ENCODE measurements at places on chromosomes 3 and 15.

DNA sequence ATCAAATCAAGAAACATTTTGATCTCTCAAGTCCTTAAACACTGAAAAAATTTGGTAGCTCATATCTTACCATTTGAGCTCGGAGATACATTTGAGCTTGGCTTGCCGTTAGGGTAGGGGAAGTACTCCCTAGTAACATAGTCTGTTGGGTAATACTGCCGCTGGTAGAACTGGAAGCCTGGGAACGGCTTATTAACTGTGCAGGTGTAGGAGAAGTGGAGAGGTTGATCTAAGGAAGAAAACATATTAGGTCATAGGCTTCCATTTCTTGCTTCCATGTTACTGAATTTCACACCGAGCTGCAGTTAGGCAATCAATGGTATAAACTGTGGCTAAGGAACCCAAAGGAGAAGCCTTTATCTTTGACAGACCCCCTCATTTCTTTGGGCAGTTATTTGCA lies 32.5 kb downstream of the PHC3 start:
- DNase-seq, result no peak

- DNase-seq, result no peak
Observed at GRCh38 chr3:138051947-138052802, 42.2 kb downstream of the CLDN18 start.

- no peak for DNase-seq
Observed at GRCh38 chr3:115638241-115638640, 14.9 kb downstream of the GAP43 start.

GRCh38 chr15:60982249-60982910 lies 246.7 kb downstream of the RORA start:
- DNase-seq, result no peak

- no peak for DNase-seq
Observed at GRCh38 chr3:129245141-129245540, 4.3 kb upstream of the COPG1 start.

- no peak for DNase-seq
Observed at GRCh38 chr3:133938770-133939462, 43.2 kb upstream of the RAB6B start.

- DNase-seq, result no peak
Observed at GRCh38 chr3:146086211-146086610, 74.8 kb downstream of the PLOD2 start.

DNA sequence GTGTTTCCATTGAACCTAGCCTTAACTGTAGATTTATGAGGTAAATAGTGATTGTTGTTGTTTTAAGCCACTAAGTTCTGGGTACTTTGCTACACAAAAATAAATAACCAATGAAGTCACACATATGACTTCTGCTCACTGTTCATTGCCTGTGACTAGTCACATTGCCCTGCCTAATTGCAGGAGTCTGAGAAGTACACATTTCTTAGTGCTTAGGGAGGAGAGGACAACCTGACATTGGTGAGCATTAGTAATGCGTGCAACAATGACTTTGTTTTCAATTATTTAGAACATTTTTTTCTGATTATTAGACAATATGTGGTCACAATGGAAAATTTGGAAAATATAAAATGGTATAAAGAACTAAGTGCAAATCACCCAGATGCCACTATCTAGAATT lies 133.2 kb upstream of the DAZL start:
- DNase-seq, result no peak

GRCh38 chr3:64437131-64437530 lies 211.9 kb upstream of the PRICKLE2 start:
- DNase-seq, result no peak

- DNase-seq, result no peak
Observed at GRCh38 chr3:193859195-193859594, 266.2 kb downstream of the OPA1 start.

DNA sequence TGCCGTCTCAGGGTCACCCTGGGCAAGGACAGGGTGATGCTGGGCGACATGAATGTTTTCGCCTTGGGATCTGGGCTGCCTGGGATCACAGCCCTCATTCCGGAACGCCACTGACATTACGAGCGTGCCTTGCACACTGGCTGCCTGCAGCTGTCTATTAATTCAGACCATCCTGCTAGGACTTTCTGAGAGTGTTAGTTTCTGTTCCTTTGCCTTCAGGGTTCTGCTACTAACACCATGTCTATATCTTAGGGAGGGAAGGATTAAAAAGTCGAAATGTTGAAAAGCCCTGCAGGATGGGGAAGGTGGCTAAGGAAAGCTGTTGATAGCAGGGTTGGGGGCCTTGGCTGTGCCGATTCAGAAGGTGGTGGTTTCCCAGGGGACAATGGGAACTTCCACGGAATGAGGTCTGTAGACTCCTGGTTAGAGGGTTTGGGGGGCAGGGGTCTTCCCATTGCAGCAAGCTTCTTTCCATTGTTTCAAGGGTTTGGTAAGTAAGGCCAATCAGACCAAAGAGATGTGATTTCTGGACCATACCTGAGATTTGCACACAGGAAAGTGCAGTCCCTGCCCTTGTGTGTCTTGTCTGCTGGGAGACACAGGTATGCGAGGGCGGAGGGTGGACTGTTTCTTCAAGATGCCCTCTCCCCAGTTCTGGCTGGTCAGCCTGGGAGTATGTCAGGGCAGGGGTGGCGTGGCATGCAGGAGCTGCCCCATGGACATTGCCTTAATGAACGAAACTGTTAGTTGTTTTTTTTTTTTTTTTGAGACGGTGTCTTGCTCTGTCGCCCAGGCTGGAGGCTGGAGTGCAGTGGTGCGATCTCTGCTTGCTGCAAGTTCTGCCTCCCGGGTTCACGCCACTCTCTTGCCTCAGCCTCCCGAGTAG lies 50.9 kb downstream of the RGMA start:
- DNase-seq, result no peak

- DNase-seq, result no peak
Observed at GRCh38 chr15:35885870-35886269, 339.9 kb upstream of the DPH6 start.

GRCh38 chr3:86251781-86252180 lies 739.2 kb downstream of the VGLL3 start:
- DNase-seq, result no peak

- no peak for DNase-seq
Observed at GRCh38 chr3:101842935-101843330, 6.4 kb upstream of the NFKBIZ start.

DNA sequence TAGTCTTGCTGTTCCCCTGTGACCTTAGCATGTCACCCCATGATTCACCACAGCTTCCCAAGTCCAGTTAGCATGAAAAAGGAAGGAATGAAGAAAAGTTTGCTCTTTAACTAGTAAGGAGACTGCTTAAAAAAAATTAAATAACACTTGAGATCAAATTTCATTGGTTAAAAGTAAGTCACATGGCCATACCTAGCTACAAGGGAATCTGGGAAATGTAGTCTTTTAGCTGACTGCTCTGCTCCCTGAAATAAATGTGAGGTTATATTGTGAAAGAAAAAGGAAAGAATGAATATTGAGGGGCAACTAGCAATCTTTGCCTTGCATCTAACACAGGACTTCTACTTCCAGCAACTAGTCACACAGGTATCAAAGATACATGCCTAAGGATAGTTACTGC lies 84.7 kb upstream of the LRRN1 start:
- no peak for DNase-seq

- no peak for DNase-seq
Observed at GRCh38 chr15:33055962-33056361, 138.6 kb downstream of the FMN1 start.

DNA sequence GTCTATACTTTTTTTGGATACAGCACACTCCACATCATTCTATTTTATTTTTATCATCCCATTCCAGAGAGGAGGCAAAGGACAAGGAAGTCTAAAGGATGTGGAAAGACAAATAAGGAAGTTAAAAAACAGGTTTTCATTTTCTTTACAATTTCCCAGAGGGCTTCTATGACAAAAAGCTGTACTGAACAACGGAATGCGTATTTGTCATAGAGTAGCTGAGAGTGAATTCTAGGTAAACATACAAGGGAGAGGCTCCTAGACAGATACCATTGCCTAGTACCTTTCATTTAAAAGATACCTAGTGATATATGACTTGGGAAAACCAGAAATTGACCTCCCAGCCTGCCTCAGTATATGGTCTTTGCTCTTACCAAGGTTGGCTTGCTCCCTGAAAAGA lies 341.7 kb downstream of the FHIT start:
- no peak for DNase-seq

Measured in activated naive CD4-positive, alpha-beta T cell treated with Interleukin-2 at 50 U/mL for 16 hours (primary cell).